ENCODE measurements at places on chromosomes 3 and 15.

GRCh38 chr3:35737080-35737479 is 97.8 kb downstream of the ARPP21 start:
- no peak for DNase-seq

DNA sequence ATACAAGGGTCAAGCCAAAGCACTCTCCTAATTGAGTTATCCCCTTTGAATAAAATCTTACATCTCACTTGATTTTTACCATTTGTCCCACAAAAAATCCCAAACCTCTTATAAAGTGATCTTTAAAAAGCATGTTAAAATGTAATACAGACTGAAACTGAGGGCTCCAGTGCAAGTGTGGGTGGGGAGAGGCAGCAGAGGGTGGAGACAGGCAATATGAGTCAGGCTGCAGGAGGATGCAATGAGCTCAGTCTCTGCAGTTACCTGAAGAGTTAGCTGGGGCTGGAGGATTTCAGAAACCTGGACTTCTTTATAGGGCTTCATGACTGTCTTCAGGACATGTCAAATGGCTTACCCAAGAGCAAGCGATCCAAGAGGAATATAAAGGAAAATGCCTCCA is 14.2 kb upstream of the COLQ start:
- no peak for DNase-seq

DNA sequence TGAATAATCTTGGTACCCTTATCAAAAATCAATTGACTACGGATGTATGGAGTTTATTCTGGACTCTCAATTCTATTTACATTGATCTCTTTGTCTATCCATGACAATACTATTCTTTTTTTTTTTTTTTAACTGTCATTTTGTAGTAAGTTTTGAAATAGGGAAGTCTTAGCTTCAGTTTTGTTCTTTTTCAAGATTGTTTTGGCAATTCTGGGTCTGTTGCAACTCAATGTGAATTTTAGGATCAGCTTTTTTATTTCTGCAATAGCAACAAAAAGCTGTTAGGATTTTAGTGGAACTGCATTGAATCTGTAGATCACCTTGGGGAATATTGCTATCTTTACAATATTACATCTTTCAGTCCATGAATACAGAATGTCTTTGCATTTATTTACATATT is 21.4 kb downstream of the BTLA start:
- DNase-seq = no peak

DNA sequence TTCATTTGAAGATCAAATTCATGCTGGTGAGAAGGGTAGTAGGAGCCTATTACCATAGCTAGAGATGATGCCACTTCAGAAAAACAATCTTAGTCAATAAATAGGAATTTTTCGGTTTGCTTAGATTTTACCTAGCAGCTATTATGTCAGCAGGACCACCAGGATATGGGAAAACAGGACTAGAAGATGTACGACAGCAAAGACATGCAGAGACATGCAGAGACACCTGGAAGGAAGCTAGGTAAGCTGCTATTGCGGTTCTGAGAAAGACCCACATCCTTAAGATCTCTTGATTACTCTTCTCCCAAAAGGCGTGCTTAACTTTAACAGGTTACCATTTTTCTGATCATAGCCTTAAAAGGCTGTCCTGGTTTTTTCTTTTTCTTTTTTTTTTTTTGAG is 64.8 kb upstream of the THSD4 start:
- no peak for DNase-seq

DNA sequence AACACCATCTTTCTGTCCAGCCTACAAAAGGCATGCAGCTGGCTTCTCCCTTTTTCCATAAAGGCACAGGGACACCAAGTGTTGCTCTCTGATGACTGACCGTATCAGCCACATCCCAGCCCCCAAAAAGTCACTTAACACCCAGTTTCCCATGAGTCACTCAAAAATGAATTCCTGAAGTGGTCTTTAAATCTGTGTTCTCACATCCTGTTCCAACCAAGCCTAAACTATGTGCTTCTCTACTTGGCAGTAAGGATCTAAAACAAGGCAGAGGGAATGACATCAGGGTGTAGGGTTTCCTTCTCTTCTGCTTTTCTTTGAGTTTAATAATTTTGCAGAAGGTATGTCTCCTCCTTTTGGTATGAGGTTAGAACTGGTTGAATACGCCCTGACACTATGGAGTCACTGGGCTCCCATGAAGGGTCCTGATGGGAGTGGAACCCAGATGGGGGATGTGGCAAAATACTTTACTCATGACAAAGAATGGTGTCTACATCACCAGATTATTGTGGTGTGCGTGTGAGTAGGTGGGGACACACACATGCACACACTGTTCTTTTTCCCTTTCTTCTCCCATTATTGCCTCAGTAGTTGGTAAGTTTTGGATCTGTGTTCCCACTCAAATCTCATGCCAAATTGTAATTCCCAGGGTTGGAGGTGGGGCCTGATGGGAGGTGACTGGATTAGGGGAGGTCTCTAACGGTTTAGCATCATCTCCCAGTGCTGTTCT is 35.6 kb upstream of the CCK start:
- no peak for DNase-seq

GRCh38 chr3:20186600-20187004 is 596 bp upstream of the SGO1 start:
- DNase-seq = no peak

- no peak for DNase-seq
Measured at GRCh38 chr15:96392380-96393208, 62.1 kb downstream of the NR2F2 start.

DNA sequence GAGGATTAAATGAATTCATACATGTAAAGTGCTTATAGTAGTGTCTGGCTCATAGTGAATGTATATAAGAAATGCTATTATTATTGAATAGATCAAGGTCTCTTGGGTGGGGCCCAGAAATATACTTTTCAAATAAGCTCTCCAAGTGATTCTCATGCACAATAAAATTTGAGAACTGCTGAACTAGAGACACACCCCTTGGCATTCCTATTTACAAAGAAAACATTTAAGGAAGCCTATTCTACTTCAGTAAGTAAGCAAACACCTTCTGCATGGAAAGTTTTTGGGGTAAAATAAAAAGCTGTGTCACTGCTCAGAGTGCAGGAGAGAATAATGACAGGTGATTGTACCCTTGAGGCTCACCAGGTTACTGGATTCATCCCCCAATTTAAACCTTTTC is 75.2 kb downstream of the EOMES start:
- no peak for DNase-seq

GRCh38 chr3:38602576-38603250 is 46.8 kb downstream of the SCN5A start:
- no peak for DNase-seq

GRCh38 chr15:76368122-76368621 is 31.6 kb downstream of the ISL2 start:
- no peak for DNase-seq

DNA sequence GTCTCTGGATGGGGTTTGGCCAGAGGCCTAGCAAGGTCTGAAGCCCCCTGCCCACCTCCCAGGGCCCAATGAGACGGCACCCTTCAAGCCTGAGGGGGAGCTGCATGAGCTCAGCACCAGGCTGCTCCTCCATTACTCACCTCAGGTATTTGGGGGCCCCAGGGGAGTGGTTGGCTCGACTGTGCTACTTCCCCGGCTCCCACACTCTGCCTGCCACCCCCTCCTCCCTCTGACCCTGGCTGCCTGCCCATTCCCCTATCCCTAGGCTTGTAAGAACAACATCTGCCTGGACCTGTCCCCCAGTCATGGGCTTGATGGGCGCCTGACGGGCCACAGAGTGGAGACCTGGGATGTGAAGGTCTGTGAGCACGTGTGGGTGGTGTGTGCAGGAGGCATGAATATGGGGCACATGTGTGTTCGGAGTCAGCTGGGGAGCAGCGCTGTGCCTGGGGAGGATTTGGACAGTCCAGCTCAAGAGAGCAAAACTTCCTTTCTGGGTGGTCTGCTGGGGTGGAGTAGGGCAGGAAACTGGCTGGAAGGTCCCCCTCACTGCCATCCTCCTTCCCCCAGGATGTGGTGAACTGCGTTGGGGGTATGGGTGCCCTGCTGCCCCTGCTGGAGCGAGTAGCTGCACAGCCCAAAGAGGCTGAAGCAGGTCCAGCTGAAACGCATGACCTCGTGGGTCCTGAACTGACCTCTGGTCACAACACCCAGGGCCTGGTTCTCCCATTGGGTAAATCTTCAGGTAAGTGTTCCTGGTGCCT is 17.4 kb downstream of the NBEAL2 start:
- no peak for DNase-seq

GRCh38 chr3:49761661-49762060 is 24.7 kb downstream of the IP6K1 start:
- DNase-seq = no peak

DNA sequence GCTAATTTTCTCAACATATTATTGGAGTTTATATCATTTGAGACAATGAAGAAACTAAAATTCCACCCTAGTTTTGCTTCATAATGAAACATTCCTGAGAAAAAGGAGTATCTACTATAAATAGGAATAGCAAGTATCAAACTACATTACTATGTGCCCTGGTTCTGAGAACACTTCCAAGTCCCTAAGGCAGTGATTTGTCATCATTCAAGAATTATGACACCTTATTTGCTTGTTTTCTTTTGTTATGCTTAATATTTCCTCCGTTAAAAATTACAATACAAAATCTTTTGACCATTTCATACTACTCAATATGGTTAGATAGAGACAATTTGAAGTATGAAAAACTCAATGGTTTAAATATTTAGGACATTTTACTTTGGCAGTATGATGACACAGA is 707.8 kb upstream of the GOLIM4 start:
- no peak for DNase-seq

DNA sequence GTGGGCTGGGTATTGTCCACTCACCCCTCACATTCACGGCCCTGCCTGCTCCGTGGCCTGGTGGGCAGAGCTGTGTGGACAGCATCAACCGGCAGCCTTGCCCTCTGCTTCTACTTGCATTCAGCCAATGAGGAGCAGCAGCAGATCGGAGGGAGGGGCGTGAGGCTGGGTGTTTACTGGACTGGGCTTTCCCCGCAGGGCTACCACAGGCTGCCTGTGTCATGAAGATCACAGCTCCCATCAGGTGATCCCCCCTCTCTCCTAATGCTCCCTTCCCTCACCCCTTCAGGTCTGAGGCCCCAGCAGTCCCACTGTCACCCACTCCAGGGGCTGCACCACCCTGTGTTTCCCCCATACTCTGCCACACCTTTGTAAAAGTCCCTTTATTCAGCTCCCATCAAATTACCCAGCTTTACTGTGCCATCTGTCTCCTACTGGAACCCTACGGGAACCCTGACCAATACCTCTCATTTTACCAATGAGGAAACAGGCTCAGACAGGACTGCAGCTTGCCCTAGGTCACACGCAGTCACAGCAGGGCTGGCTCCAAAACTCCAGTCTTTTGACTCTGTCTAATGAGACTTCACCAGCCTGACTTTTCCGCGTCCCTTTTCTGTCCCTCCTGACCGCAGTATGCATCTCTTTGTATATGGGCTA is 81.1 kb downstream of the MEGF11 start:
- DNase-seq = no peak

GRCh38 chr3:53792866-53793265 is 53.4 kb downstream of the CHDH start:
- DNase-seq = no peak

DNA sequence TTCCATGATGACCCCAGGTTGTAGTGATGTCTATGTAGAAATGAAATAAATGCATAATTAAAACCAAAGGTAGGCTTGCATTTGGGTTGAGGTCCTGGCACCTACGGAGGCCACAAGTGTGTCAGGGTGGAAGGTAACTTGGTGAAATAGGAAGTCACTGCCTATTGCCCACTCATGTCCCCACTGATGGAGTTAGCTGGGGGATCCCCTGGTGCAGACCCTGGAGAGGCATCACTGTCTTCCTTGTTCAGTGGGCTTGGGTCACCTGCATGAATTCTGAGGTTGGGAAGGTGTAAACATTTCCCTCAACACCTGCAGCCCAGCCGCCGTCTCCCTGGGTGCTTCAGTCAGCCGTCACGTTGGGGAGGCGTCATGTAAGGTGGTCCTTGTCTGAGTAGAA is 97.1 kb downstream of the APBA2 start:
- DNase-seq = no peak

DNA sequence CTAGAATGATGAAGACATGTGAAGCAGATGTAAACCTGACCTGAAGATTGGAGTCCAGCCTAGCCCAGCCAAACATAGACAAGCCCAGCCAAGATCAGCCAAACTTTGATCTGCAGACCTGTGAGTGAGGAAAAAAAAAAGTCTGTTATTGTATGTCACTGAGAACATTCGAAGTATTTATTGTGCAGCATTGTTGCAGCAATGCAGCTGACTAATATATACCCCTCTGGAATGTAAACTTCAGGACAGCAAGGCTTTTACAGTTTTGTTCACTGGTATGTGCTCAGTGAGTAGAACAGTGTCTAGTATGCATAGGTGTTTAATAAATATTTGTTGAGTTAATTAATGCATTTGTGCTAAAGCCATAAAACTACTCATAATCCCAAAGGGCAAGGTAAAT is 23.4 kb downstream of the TMEM202 start:
- no peak for DNase-seq

DNA sequence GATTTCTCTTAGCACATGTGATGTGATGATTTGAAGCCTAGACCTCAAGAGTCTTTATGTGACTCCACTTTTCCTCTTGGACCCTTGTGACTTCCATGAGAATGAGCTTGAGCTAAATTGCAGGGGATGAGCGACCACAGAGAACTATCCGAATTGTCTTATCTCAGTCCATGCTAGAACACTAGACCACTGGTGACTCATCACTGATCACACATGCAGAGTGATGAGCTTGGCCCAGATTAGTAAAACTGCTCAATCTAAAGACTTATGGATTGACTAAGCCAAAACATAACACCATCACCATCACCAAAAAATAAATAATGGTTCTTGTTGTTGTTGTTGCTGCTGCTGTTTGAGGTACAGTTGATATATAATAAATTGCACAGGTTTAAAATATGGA is 114.1 kb upstream of the CFAP20DC start:
- no peak for DNase-seq

DNA sequence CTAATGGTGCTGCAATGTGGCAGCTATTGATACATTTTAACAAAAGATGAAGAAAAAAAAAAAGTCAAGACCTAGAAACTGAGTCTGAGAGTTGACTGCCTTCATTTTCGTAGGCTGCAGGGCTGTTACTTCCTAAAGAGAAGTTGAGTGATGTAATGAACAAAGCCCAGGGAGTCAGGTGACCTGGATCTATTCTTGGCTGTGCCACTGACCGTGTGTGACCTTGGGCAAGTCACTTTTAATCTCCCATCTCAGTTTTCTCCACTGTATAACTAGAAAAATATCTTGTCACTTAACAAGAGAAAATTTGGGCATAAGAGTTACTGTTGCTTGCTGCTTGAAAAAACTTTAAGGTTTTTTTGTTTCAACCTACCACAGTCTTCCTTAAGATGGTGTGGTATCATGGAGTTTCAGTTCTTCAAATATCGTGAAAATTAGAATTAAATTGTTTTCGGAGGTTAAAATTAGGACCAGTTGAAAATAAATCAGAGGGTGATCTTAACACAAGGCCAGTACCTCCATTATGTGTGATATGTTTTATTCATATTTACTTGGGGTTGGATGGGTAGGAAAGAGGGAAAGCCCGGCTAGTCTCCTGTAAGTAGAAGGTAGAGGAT is 5.8 kb downstream of the FMN1 start:
- DNase-seq = no peak
